ENCODE measurements at places on chromosomes 3 and 15. TPM values are rescaled to one million over a fixed set of nuclear protein-coding genes. Genes with fewer than 3 reads are reported as not detected.

The C2CD4A gene
- total RNA-seq, result not detected

GRCh38 chr3:117488983-117489382 is 779.4 kb downstream of the TUSC7 start:
- DNase-seq, result no peak

- DNase-seq, result no peak
Observed at GRCh38 chr3:138344754-138345153, 3.6 kb upstream of the MRAS start.

- no peak for DNase-seq
Observed at GRCh38 chr3:171113716-171114115, 87.2 kb upstream of the SLC2A2 start.

DNA sequence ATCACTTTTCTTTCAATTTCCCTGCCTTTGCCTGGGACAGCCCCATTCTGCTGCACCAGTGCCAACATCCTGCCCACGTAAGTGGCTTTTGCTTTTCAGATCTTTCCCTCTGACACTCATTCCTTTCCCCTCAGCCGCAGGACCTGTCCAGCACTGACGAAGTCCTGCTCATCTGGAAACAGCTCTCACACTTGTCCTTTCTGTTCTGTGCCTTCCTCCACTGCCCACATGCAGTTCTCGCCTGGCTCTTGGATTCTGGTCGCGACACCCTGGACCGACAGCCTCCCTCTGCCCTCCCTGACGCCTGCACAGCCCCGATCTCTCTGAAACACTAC is 99.7 kb downstream of the ADCY5 start:
- DNase-seq, result no peak

The HEG1 gene
- 87.4 TPM for total RNA-seq

- no peak for DNase-seq
Observed at GRCh38 chr15:38996111-38996631, 431.6 kb upstream of the RASGRP1 start.

- no peak for DNase-seq
Observed at GRCh38 chr15:90545095-90545494, 15.4 kb downstream of the CRTC3 start.

GRCh38 chr3:127954640-127955039 is 39.6 kb downstream of the KBTBD12 start:
- no peak for DNase-seq

Data from sciatic nerve (tissue), 2 donors.